Mammary epithelial cell (primary cell): ENCODE measurements at places on chromosomes 3 and 15. TPM values are rescaled to one million over a fixed set of nuclear protein-coding genes. Genes with fewer than 3 reads are reported as not detected.

DNA sequence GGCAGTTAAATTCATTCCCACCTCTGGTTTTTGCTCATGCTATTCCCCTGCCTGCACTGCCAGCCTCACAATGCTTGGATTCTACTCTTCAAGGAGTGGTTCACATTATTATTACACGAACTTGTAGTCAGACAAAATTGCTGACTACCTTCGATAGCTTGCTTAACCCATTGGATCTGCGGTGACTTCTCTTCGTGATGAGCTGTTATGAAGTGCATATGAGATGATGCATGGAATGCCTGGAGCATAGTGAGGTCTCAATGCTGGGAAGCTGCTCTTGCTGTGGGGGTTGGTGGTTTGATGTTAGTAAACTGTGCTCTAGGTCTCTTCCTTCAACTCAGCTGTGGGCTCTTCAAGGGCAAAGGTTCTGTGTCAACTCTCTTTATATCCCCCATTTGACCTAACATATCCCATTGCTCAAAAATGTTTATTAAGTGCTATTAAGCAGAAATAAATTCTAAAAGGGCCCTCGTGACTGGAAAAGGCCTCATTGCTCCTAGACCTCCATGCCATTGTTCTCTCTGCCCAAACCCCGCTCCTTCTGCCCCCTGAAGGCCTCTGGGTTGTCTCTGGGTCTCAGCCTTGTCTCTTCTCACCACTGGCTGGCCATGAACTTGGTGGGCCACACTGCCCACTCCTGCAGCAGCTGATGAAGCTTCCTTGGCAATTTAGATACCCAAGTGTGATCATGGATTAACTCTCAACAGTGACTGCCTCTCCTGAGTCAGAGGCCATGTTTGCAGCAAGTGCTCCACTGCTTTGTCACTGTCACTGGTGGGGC lies 4.5 kb upstream of the SLCO2A1 start:
- DNase-seq: no peak

DNA sequence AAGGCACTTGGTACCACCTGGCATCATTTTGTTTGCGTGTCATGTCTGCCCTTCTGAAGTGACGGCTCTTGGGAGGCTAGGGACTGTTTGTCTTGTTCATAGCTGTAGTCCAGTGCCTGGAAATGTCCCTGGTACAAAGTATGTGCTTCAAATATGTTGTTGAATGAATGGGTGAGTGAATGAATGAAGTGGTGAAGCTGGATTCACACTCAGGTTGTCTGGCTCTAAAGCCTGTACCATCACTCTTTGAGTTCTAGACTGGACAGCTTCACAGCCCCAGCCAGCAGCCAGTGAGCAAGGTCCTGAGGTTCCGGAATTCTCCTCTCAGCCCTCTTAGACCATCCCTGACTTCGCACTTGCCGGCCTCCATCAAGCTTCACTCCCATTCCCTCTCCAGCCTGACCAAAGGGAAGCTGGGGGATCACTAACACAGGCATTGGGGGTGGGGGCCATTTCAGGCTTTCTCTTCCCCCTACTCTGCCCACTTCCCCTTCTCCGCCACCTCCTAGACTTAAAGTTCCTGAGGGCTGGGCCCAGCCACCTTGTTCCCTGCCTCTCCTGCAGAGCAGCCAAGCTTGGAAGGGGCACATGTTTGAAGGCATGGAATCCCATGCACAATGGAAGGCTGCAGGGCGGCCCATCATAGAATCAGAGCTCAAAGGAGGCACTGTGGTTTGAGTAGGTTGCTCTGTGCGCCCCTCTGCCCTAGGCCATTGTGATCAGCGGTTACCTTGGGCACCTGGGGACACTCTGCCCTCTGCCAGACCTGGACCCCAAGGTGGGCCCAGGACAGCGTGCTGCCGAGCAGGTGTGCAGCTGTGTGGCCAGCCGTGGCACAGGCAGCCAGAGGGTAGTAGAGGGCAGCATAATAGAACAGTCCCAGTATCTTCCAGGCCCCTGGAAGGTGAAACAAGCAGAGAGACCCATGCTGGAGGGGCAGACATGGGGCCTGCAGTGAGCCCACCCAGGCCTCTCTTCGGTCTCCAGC lies 7.7 kb downstream of the STRA6 start:
- no peak for DNase-seq

- no peak for DNase-seq
Observed at GRCh38 chr3:16419640-16420241, 93.8 kb downstream of the RFTN1 start.

DNA sequence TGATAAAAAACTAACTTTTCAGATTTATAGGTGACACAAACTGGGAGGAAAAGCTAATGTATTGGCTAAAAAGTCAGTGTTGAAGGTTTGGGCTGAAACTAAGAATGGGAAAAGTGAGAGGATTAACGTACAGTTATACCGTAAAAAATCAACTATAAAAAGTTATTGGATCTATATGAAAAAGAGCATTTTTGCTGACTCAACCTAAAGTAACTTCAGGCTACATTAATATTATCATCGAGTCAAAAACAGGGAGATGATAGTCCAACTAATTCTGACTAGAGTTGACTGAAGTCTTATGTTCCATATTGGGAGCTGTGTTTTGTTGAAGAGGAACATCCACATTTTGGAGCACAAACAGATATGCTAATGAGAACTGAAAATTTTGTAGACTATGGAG lies 19.9 kb downstream of the ZNF654 start:
- DNase-seq: no peak

The CX3CR1 gene
- not detected in 2 replicates for total RNA-seq
